T-helper 2 cell treated with Interferon-gamma antibody and Interleukin-4, amounts not matched to agents 5 μg/mL and 100 μg/mL, for 36 hours (primary cell): ENCODE measurements at places on chromosomes 4 and X.

DNA sequence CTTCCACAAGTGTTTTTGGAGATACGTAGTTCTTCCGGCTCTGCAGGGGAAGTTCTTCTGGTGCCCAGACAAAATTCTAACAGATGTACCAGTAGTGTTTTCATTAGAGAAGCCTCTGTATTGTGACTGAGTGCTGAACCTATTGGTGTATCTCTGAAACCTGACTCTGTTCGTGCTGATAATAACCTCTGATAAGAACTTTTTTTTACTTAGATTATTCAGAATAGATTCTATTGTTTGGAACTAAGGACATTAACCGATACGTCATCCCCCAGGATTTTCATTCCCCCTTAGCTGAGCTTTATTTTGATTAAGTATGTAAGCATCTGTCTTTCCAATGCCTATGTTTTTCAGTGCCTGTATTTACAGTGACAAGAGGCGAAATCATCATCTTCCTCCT lies 362.9 kb downstream of the PDGFC start:
- no peak overlapping the region for H3K27ac ChIP-seq
- no peak for DNase-seq

GRCh38 chr4:92952897-92953296 lies 649.1 kb downstream of the GRID2 start:
- DNase-seq, result no peak
- H3K4me1 ChIP-seq, result no peaks in the 10 kb centered on the region
- no peak overlapping the region for H3K27ac ChIP-seq
- H3K27me3 ChIP-seq, result no peaks in the 10 kb centered on the region
- no peaks in the 10 kb centered on the region for H3K36me3 ChIP-seq

GRCh38 chr4:38176165-38176564 lies 216.0 kb downstream of the PTTG2 start:
- peaks cover 34% of the 10 kb centered on the region for H3K4me1 ChIP-seq
- no peaks in the 10 kb centered on the region for H3K36me3 ChIP-seq
- H3K4me3 ChIP-seq, result no peak overlapping the region
- DNase-seq, result no peak

DNA sequence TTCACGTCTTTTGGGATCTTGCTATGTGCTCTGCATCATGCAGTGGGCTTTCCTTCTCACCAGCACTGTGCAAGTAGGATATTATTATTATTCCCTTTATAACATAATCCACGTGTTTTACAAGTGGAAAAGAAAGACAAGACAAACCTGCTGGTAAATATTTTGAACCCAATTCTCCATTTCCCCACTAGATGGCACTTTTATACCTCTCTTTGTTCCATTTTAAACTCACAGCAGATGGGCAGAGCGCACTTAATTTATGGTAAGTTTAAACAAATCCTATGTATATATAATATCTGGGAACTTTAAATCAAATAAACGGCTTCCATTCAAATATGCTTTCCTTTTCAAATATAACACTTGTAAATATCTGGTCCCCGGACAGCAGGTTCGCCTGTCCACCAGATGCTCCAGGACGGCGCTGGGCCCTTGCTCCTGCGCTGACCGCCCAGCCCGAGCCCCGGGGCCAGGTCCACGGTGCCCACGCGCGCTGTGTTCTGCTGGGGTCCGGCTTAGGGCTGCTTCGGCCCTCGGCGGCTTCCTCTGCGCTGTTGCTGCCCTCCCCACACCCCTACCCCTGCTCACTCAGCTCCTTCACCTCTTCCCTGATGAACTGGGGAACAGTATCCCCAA lies 31.1 kb downstream of the F11 start:
- no peaks in the 10 kb centered on the region for H3K36me3 ChIP-seq
- no peak for DNase-seq
- peaks cover 6% of the 10 kb centered on the region for H3K27me3 ChIP-seq
- H3K4me1 ChIP-seq, result peaks cover 1% of the 10 kb centered on the region

- H3K36me3 ChIP-seq, result no peaks in the 10 kb centered on the region
- H3K4me3 ChIP-seq, result no peak overlapping the region
- no peak overlapping the region for H3K27ac ChIP-seq
- peaks cover 29% of the 10 kb centered on the region for H3K4me1 ChIP-seq
- H3K27me3 ChIP-seq, result no peaks in the 10 kb centered on the region
These were observed 28.8 kb upstream of the NSUN7 start for GRCh38 chr4:40720916-40721315.

DNA sequence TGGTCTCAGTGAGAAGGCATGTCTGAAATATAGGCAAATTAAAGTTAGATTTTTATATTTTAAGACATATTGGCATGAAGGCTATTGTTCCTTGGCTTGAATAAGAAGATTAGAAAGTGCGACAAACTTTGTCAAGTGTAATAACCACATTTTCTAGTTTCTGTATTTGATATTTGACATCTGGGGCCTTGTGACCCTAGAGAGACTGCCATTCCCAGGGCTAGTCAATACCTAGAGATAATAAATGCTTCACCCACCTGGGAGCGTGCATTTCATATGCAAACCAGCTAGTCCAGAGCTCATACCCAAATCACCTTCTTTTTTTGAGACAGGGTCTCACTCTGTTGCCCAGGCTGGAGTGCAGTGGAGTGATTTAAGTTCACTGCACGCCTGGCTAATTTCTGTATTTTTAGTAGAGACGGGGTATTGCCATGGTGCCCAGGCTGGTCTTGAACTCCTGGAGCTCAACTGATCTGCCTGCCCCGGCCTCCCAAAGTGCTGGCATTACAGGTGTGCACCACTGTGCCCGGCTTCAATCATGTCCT lies 62.6 kb downstream of the COQ2 start:
- no peak for DNase-seq
- H3K27ac ChIP-seq, result no peak overlapping the region
- H3K36me3 ChIP-seq, result peaks cover 5% of the 10 kb centered on the region
- H3K4me3 ChIP-seq, result no peak overlapping the region
